ENCODE measurements at places on chromosomes 2 and 18.

- DNase-seq = no peak
These were observed 24.7 kb upstream of the ALLC start for GRCh38 chr2:3633089-3633981.

GRCh38 chr2:66507673-66508201, 72.8 kb downstream of the MEIS1 start:
- peak; percentile 82 for DNase-seq

- DNase-seq = no peak
These were observed 83.7 kb upstream of the GALNT5 start for GRCh38 chr2:157173740-157174184.

DNA sequence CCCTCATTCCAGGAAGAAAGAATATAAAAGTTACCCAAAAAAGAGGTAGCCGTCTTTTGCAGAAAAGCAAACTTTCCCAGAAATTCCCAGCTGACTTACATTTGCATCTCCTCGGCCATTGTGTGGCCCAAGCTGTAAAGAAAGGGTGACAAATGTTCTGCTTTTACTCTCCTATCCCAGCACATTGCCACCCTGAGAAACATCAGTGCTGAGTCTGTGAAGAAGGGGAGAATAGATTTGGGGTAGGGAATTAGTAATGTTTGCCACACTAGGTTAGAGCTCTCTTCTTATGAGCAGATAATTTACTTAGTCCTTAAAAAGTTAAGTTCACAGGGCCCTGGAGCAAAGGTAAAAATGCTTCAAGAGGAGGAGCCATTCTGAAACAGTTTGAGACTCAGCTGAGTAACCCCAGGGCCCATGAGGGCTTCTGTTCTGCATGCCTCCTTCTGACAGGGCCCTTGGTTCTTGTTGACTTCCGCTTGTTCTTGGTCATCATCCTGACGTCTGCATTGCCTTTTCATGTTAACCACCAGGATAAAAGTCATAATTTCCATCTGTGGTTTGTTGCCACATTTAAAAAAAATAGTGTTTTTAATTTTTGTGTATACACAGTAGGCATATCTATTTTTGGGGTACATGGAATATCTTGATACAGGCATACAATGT, 550.7 kb downstream of the RNF144A start:
- DNase-seq = no peak

GRCh38 chr2:236408786-236409185, 144.6 kb upstream of the ASB18 start:
- DNase-seq = no peak

GRCh38 chr2:147607379-147607778, 237.4 kb upstream of the ACVR2A start:
- DNase-seq = no peak

GRCh38 chr2:203840655-203841205, 26.8 kb upstream of the CTLA4 start:
- DNase-seq = no peak

Data from ELF-1 (cell line).